Posterior vena cava (tissue), 2 donors: ENCODE measurements at places on chromosomes 7 and 10. TPM values are rescaled to one million over a fixed set of nuclear protein-coding genes. Genes with fewer than 3 reads are reported as not detected.

DNA sequence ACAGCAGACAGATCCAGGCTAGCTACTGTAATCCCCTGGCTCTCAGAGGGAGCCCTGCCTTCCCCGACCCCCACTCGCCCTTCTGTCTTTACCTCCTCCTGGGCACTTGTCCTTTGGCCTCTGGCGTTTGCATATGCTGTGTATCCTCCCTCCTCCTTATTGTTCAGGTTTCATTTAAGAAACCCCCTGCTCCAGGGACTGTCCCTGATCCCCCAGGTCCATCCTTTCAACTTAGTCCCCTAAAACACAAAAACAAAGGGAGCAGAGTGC lies 25.7 kb downstream of the GRID1 start:
- DNase-seq, result peak; percentile 31

DNA sequence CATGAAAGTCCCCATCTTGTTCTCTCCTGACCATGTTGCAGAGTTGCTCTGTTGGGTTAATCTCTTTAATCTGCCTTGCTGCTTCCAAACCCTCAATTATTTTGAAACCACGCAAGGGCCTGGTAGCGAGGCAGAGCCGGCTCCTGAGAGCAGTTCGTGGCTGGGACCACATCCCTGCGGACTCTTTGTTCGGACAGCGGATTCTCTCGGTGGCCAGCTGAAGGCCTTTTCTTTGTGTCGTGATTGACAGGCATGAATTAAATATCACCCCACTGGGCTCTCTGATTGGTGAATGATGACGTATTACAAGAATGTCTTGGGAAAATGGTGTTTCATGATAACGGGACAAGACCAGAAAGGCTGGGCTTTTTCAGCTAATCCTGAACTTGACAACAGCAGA lies 66.9 kb upstream of the ARHGAP21 start:
- DNase-seq, result no peak

GRCh38 chr7:156020566-156020965 lies 208.3 kb upstream of the SHH start:
- no peak for DNase-seq

DNA sequence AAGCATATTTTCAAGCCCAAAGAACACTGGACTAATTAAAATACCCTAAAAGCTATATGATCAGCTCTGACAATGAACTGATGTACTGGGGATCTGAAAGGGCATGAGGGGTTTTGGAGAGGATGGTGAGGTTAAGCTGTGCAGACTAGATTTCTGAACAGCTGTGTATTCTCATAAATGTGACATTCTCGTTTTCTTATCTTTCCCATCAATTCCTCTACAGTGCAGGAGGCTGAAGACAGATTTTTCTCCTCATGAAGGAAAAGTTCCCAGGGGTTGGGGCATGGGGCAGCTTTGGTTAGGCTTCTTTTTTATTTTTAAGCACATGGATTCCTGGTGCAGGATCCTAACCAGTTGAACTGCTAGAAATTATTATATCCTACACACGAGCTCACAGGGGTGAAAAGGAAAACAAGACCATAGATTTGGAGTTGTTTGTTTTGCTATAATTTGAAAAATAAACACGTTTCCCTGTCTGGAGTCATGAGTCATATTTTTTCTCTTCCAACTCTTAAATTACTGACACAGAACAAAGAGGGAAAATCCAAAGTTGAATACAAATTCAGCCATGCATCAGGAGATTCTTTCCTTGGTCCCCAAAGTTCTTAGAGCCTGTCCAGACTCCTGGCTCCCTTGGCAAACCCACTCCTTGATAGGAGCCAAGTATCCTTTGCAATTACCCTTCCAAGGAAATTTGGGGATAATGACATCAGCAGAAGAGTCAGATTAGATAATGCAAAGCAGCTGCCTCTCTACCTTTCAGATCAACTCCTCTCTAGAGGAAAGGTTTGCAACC lies 147.7 kb upstream of the NPVF start:
- DNase-seq, result no peak

DNA sequence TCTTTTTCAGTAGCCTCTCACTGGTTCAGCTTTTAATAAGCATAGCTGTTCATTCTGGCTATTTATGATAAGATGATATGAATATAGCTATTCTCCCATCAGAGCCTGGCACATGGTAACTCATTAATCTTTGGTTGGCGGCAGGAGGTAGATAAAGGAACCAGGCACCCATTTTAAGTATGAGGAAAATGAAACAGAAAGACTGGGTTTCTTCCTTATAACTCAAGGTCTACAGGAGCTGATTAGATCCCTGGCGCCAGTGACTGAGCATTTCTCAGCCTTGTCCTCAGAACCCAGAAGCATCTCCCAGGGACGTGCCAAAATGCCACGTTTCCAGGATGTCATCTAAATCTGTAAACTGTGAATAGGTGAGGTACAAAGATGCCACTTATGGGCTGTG lies 141.9 kb downstream of the TCF7L2 start:
- no peak for DNase-seq

- no peak for DNase-seq
Measured at GRCh38 chr10:82213784-82214183, 338.8 kb downstream of the NRG3 start.

GRCh38 chr7:105816954-105817615 lies 59.3 kb downstream of the ATXN7L1 start:
- DNase-seq, result no peak

DNA sequence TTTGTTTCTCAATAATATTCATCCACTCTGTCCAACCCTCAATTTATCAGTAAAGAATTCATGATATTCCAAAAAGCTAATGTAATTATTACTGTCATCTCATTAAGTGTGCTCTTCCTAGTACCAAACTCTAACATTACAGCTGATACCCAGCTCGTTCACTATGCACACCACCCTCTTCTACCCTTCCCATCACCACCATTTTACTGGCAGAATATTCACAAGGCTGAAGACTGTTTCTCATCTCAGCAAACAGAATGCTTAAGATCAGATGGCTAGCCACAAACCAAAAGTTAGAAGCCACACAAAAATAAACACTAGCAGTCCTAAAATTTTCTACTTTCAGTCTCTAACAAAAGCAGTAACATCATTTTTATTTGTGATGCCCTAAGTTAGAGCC lies 121.5 kb downstream of the SRPK2 start:
- DNase-seq, result no peak

GRCh38 chr7:45151967-45152366 lies 5.6 kb upstream of the RAMP3 start:
- DNase-seq, result peak; percentile 11

- no peak for DNase-seq
Measured at GRCh38 chr10:42652858-42653257, 14.5 kb upstream of the ZNF33B start.

DNA sequence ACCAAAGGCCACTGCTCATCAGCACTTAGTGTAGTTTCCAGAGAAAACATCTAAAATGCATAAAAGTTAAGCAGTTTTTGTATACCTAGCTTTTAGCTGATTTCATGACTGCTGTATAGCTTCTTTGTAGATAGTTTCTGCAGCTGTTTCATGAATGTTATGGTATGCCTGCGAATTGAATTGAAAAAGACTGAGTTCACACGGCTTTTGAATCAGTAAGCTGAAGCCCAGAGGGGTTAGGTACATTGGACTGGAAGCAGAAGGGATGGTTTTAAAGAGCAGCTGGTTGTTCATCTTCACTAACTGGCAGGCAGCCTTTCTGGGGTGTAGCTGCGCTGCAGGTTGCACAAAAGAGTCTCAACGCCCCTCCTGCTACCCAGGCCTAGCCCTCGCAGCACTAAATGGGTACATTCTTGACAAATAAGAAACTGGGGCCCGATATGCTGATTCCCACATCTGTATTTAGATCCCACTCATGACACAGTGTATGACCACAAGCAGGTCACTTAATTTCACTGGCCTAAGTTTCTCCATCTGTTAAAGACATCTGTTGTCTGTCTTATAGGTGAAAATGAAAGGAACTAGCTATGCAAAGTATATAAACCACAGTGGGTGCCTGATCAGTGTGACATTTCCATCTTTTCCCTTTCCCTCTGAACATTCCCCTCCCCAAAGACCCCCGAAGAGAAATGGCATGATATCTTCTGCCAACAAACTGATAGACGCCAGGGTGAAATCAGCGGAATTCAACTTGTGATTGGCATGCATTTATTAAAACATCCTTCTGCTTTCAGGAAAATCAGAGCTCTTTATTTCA lies 85.9 kb upstream of the AGBL3 start:
- no peak for DNase-seq

DNA sequence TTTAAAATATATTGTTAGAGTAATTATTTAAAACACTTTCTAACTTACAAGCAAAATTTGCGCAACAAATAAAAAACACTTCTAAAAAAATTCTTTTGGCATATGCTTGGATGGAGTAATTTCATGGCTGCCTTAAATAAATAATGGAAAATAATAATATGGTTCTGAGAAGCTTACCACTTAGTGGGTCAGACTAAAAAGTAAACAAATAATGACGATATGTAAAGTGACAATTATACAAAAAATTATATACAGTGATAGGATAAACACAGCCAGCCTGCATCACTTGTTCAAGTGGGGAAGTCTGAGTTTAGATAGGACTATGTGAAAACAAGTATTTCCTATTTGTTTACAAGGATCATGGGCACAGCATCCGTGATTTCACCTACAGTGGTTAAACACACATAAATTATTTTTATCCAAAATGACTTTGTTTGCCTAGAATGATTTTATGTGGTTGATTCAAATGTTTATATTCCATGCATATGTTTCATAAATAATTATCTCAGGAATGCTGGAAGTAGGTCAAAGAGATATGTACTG lies 141.7 kb upstream of the SEMA3D start:
- DNase-seq, result no peak

GRCh38 chr10:38072552-38072951 lies 21.6 kb upstream of the ZNF37A start:
- no peak for DNase-seq

DNA sequence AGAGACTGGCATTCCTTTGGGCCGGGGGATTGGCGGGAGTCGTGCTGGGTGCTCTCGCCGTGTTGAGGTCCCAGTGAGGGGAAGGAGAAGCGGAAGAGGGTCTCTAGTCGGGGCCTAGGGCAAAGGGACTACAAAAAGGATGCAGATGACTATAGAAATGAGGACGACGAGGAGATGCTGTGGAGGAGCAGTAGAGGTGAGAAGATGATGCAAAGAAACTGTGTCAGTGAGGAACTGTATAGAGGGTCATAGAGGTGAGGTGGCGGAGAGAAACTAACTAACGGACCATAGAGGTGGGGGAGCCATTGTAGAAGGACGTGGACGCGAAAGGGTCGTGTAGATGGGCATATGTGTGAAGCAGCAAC lies 324 bp downstream of the TWNK start:
- no peak for DNase-seq

- DNase-seq, result no peak
Measured at GRCh38 chr7:15985587-15986384, 299.3 kb upstream of the MEOX2 start.

- DNase-seq, result peak; percentile 92
Measured at GRCh38 chr7:30920584-30921539, 9.2 kb downstream of the AQP1 start.

- no peak for DNase-seq
Measured at GRCh38 chr7:111238886-111239285, 148.0 kb downstream of the LRRN3 start.

GRCh38 chr10:109386101-109386500 lies 537.2 kb downstream of the XPNPEP1 start:
- no peak for DNase-seq

DNA sequence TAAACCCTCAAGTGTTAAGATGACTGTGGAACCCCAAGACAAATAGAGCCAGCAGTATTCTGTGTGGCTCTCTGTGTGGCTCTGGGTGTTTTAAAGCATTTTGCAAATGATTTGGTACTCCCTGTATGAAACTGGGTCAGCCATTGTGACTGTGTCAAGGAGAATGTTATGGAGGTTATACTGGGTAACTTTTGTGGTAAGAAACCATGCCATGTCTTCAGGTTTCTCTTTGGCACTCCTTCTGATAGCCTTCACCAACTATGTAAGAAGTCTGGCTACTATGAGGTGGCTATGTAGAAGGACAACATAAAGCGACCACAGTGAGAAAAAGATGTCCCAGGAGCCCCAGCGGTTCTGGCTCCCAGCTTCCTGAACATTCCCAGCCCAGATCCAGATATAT lies 226.6 kb upstream of the RHOBTB1 start:
- no peak for DNase-seq

GRCh38 chr10:3528271-3528670 lies 256.7 kb downstream of the KLF6 start:
- DNase-seq, result no peak

- no peak for DNase-seq
Measured at GRCh38 chr7:142863891-142864685, 9.2 kb downstream of the EPHB6 start.

GRCh38 chr7:91771394-91771793 lies 109.1 kb downstream of the MTERF1 start:
- DNase-seq, result no peak

DNA sequence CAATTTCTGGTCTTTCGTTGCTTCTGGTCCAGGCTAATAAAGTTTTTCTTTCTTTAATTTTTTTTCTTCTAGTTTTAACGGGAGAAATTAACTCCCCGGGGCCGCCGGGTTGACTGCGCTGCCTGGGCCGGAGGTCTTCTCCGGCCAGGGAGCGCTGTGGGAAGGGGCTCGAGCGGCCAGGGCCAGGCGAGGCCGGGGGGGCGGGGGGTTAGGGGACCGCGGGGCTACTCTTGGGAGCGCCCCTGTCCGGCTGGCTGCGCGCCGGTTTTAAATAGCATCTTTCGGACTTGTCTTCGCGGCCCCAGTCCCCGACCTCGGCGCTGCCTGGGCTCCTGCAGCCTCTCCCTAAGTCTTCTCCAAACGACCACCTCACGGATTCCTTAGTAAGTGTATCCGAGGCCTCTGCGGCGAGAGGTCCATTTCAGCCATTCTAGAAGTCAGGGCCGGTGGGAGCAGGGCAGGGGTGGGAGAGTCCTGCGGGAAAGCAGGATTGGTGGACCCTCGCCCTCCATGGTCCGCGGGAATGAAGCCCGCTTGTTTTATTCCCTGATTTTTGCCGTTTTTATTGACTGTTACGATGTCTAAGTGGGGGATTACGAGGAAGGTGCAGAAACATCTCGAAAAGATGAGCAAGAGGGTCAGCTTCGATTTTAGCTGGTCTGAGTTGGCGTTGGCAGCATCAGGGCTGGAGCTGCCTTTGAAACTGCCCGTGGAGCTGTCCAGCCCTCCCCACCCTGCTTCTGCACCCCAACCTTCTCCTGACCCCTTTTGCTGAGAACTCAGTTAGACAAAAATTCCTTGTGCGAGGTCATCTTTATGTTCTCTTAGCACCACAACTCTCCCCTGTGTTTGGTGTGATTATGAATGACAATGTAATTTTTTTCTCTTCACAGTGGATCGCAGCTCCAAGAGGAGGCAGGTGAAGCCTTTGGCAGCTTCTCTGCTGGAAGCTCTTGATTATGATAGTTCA lies 555 bp downstream of the PHF14 start:
- DNase-seq, result no peak

Gene LMOD2
- not detected for total RNA-seq

Gene EPHA1
- total RNA-seq, result not detected

Gene DGKB
- total RNA-seq, result 0.32 TPM

Gene ACSL5
- total RNA-seq, result 14.7 TPM

Gene CAMK2B
- 3.5 TPM for total RNA-seq

Gene PHTF2
- 41.3 TPM for total RNA-seq

Gene CYP3A7
- not detected for total RNA-seq

Gene CHRM2
- not detected for total RNA-seq

Gene CNNM1
- total RNA-seq, result 0.24 TPM

Gene TET1
- total RNA-seq, result 3.2 TPM

Gene CDK6
- total RNA-seq, result 19.1 TPM

Gene PIP4K2A
- 64.6 TPM for total RNA-seq

Gene WDFY4
- total RNA-seq, result 6.8 TPM

Gene EBF3
- 8.7 TPM for total RNA-seq

Gene AKR1C8
- not detected for total RNA-seq

Gene OR13A1
- not detected for total RNA-seq

Gene CYP3A4
- not detected for total RNA-seq

Gene TRPV6
- not detected for total RNA-seq

Gene GLRX3
- 73.8 TPM for total RNA-seq

Gene HOXA13
- total RNA-seq, result 0.14 TPM

Gene LHFPL3
- total RNA-seq, result not detected

Gene GHRHR
- not detected for total RNA-seq
